Stimulated activated CD8-positive, alpha-beta memory T cell treated with anti-CD3 and anti-CD28 coated beads, Interleukin-2, amount 100 ng/mL, for 48 hours (primary cell): ENCODE measurements at places on chromosomes 6 and 20.

- no peak for DNase-seq
These were observed 85.5 kb downstream of the WASF1 start for GRCh38 chr6:110093981-110094380.

- no peak for DNase-seq
These were observed 66.7 kb upstream of the SAMD5 start for GRCh38 chr6:147441751-147442150.

- no peak for DNase-seq
These were observed 195.1 kb upstream of the SGK1 start for GRCh38 chr6:134512981-134513391.

DNA sequence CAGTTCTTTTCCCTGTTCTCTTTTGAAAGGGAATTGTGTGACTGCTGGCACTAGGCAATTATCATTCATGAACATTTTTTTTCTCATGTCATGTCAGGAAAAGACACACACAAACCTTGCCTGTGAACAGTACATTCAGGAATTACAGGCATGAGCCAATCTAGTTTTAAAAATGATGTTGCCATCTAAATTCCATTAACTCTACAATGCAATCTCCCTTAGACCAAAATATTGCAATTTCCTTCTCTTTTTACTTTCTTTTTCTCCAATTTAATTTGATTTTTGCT, 127.5 kb upstream of the STMND1 start:
- no peak for DNase-seq

DNA sequence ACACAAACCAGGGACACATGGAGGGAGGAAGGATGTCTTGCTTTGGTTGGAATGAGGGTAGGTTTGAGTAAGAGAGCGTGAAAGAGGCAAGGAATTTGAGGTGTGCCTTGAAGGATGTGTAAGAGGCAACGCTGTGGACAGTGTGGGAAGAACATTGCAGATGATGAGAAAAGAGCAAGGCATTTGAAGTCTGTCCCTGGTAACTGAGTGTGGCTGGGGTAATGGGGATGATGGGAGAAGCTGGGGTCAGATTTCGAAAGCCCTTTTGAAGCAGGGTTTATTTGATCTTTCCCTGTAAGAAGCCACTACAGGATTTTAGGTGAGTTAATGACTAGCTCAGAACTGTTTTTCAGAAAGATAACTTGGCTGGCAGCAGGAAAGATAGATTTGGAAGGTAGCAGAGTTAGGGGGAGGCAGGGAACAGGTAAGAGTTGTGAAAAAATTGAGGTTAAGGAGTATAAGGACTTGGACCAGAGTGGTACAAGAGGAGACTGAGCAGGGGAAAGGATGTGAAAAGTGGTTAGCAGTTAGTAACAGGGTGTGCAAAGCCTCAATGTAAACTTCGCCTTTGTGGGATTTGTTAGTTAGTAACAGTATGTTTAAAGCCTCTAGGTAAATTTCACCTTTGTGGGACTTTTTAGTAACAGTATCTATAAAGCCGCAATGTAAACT, 17.7 kb downstream of the UTRN start:
- DNase-seq, result no peak

DNA sequence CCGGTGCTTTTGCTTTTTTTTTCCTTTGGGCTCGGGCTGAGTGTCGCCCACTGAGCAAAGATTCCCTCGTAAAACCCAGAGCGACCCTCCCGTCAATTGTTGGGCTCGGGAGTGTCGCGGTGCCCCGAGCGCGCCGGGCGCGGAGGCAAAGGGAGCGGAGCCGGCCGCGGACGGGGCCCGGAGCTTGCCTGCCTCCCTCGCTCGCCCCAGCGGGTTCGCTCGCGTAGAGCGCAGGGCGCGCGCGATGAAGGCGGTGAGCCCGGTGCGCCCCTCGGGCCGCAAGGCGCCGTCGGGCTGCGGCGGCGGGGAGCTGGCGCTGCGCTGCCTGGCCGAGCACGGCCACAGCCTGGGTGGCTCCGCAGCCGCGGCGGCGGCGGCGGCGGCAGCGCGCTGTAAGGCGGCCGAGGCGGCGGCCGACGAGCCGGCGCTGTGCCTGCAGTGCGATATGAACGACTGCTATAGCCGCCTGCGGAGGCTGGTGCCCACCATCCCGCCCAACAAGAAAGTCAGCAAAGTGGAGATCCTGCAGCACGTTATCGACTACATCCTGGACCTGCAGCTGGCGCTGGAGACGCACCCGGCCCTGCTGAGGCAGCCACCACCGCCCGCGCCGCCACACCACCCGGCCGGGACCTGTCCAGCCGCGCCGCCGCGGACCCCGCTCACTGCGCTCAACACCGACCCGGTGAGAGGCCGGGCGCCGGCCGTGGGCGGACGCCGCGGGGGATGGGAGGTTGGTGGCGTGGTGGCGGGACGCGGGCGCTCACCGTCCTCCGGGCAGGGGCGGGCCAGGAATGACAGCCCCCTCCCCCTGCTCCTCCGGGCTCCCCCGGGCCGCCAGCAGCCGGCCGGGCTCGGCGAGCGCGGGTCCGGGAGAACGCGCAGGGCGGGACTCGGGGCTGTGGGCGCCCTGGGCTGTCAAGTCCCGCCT, 606 bp downstream of the ID4 start:
- DNase-seq, result no peak

DNA sequence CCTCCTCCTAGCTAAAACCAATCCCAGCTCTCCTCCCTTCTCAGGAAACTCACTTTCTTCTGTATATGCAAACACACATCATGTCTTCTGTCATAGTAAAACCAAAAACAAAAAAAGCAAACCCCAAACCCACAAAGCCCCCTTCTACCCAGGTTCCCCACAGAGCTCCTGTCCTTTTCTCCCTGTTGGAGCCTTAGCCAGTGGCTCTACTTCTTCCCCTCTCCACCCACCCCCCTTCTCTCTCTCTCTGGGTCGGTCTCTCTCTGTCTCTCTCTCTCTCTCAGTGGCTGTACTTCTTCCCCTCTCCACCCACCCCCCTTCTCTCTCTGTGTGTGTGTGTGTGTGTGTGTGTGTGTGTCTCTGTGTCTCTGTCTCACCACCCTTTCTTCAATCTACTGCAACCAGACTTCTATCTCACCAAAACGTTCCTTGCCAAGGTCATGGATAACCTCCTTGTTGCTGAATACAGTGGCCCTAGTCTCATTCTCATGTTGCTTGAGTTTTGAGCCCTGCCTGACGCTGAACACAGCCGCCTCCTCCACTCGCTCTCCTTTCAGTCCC, 8.7 kb upstream of the OSER1 start:
- no peak for DNase-seq

- no peak for DNase-seq
These were observed 49.4 kb downstream of the KAT14 start for GRCh38 chr20:18187020-18187419.

- DNase-seq, result no peak
These were observed 121.7 kb upstream of the NXT1 start for GRCh38 chr20:23228912-23229311.

- no peak for DNase-seq
These were observed 71.8 kb downstream of the FOXF2 start for GRCh38 chr6:1461207-1461606.

GRCh38 chr6:169638388-169638787, 63.4 kb downstream of the WDR27 start:
- DNase-seq, result no peak

GRCh38 chr6:30397697-30398096, 52.7 kb downstream of the RPP21 start:
- DNase-seq, result no peak

DNA sequence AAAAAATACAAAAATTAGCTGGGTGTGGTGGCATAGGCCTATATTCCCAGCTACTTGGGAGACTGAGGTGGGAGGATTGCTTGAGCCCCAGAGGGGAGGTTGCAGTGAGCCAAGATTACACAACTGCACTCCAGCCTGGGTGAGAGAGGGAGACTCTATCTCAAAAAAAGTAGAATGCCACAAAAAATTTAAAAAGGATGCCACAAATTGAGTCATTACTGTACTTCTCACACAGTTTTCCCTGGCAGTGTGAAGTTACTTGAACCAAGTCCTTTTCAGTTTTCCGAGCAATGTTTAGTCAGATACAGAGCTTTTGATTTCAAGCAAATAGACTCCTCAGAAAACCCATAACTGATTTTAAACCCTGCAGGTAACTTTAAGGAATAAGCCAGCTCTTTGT, 53.3 kb downstream of the TNFRSF21 start:
- DNase-seq, result no peak

GRCh38 chr20:32528171-32528891, 56.8 kb downstream of the NOL4L start:
- DNase-seq, result no peak

- no peak for DNase-seq
These were observed 9.1 kb downstream of the GRIK2 start for GRCh38 chr6:101402622-101403031.

DNA sequence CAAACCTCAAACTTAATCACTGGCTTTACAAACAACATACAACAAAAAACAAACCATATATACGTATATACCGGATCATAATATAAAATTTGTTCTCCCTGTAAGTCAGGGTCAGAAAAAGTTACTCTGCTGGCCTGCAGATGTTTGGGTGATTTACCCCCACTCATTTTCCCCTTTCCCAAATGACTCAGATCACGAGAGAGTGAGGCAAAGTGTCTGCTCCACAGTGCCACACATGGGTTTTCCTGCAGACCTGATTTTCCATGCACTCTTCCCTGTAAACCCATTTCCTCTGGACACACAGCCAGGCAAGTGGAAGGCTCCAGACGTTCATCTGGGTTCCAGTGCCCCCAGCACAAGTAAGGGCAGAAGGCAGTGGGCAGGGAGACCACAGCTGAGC, 23.5 kb downstream of the GFOD1 start:
- no peak for DNase-seq

GRCh38 chr20:8007490-8007889, 12.1 kb downstream of the TMX4 start:
- DNase-seq, result no peak

DNA sequence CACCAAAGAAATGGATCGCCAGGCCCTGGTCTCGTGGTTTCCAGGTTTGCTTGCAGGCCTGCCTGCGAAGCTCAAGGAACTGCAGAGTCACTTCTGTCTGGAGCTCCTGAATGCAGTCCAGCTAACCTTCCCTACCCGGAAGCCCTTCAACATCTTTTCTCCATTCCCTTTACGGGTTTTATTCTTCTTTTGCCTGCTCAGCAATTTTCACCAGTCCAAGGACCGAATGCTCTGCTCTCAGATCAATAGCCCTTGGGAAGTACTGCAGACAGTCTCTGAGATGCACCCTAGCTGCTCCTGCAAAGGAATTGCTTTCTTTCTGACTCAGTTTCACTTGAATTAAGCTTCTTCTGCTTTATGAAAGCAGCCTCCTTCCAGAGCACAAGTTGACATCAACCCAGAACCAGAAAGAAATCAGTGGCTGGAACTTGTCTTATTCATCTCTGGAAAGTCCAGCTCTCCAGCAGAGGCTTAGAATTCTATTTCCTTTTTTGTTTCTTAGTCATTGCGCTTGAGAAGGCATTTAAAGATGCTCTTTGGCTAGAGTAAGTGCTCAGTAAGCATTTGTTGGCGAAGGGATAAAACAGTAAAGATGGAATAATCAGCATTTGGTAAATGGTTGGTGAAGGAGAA, 18.7 kb upstream of the YWHAB start:
- DNase-seq, result no peak
